NCI-H446 (cell line): ENCODE measurements at places on chromosomes 7 and 10.

- DNase-seq: no peak
These were observed 3.7 kb upstream of the KCNMA1 start for GRCh38 chr10:77641344-77641743.

GRCh38 chr7:107690611-107691010 lies 30.0 kb downstream of the SLC26A4 start:
- DNase-seq: no peak

DNA sequence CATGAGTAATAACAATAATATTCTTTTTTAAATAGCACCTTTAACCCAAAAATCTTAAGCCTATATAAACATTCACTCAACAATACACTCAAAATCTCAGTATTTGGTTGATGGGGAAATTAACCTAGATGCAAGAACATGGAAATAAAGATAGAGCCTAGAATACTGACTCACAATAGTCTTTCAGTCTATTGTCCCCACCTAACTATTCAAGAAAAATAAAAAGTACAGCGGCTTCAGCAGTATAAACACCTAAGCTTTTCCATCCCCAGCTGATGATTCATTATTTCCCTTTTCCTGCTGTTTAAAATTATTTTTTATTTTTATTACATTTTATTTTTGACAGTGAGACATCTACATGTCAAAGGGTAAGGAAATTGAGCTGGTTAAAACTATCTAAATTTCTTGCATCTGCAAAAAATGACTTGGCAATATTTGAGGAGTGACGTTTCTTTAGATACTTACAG lies 201.4 kb downstream of the FZD1 start:
- no peak for DNase-seq

DNA sequence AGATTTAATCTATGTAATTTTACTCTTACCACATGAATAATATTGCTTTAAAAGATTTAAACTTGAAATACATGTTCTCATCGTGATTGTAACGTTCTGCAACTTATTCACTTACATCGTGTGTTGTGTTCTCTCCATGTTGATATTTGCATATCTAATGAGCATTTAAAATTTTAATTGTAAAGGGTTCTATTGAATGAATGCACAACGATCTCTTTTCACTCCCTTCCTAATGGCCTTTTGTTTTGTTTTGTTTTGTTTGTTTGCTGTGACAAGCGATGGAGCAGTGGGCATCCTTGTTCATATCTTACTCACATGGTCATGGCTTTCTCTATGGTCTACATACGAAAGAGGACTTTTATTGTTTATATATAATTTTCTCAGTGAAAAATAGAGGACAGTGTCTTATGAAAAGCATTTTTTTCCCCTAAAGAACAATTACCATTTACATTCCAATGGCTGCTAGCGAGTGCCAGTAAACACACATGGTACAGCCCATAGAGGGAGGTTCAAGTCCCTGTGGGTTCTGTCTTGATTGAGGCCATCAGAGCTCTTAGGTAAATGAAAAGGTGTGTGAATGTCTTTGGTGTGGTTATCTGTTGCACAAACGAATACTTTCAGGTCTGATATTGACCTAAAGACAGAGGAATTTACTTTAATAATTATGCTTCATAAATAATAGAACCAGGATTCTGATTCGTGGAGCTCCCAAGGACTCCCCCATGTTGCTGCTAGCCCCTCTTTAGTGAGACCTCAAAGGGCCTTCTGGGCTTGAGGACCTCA lies 32.4 kb downstream of the BTBD16 start:
- no peak for DNase-seq

DNA sequence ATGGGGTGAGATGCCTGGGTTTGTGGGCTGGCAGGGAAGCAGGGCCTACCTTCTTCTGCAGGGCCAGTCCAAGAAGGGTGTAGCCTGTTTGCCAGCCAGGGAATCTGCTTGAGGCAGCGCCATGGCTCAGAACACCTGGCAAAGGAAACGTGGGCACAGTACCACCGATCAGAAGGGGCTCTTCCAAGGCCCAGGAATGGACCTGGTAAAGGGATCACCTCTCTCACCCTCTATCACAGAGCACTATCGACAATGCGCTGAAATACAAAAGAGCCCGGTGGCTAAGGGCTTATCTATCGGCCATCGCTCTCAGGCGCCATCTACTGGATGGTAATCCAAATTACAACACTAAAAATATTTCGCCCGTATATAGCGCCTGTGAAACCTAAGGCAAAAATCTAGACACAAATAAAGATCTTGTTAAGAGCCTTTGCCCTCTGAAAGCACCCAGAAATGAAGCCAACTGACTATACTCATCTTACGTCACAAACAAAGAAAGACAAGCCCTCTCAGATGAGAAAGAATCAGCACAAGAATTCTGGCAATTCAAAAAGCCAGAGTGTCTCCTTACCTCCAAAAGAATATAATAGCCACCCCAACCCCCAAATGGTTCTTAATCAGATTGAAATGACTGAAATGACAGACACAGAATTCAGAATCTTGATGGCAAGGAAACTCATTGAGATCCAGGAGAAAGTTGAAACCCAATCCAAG lies 217.8 kb upstream of the HPS1 start:
- no peak for DNase-seq

GRCh38 chr10:91340613-91341362 lies 69.4 kb upstream of the HECTD2 start:
- peak; percentile 15 for DNase-seq

GRCh38 chr10:10923029-10923651 lies 94.5 kb upstream of the CELF2 start:
- DNase-seq: no peak

DNA sequence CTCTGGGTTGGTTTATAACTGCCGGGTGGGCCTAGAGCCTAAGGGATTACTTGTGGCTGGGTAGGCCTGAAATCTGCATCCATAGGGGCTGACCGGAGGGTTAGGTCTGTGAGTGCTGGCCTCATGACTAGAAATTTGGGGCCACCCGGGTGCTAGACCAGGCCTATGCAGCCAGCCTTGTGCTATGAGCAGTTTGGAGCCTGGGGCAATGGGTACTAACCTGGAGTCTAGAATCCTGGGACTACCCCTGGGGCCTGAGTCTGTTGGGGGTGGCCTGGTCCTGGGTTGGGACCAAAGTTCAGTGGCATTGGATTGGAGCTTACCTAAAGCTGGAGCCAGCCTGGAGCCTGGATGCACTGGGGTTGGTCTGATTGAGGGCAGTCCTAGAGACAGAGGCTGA lies 995.2 kb downstream of the ANKRD7 start:
- no peak for DNase-seq

GRCh38 chr7:66379542-66380160 lies 174.5 kb downstream of the TPST1 start:
- DNase-seq: no peak

- DNase-seq: no peak
These were observed 55.1 kb downstream of the CCDC3 start for GRCh38 chr10:12946372-12946771.

GRCh38 chr7:46155367-46155766 lies 234.3 kb upstream of the IGFBP3 start:
- no peak for DNase-seq

GRCh38 chr10:128440513-128441160 lies 314.4 kb upstream of the MKI67 start:
- DNase-seq: no peak

- no peak for DNase-seq
These were observed 335.3 kb downstream of the MAGI2 start for GRCh38 chr7:79118143-79118542.

- DNase-seq: no peak
These were observed 39.8 kb upstream of the EPC1 start for GRCh38 chr10:32386623-32387260.
